ENCODE measurements at places on chromosomes 5 and 9.

GRCh38 chr5:180136630-180137381, 65.2 kb upstream of the RNF130 start:
- DNase-seq, result no peak

DNA sequence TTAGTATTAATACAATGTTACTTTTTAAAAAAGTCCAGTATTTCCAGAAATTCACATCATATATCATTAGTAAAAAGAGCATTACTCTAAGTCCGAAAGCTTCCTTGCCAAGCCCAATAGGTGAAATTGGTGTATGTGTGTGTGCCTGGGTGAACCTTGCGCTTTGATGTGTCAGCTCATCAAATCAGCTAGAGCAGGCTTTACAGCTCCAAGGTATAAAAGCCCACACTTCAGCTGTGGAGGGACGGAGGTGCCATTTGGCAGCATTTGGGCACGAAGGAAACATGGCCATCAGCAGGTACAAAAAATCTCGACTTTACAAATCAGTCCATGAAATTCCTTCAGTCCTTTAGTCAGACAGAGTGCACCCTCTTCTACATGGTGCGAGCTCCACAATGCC, 76.5 kb upstream of the IL7R start:
- DNase-seq, result no peak

DNA sequence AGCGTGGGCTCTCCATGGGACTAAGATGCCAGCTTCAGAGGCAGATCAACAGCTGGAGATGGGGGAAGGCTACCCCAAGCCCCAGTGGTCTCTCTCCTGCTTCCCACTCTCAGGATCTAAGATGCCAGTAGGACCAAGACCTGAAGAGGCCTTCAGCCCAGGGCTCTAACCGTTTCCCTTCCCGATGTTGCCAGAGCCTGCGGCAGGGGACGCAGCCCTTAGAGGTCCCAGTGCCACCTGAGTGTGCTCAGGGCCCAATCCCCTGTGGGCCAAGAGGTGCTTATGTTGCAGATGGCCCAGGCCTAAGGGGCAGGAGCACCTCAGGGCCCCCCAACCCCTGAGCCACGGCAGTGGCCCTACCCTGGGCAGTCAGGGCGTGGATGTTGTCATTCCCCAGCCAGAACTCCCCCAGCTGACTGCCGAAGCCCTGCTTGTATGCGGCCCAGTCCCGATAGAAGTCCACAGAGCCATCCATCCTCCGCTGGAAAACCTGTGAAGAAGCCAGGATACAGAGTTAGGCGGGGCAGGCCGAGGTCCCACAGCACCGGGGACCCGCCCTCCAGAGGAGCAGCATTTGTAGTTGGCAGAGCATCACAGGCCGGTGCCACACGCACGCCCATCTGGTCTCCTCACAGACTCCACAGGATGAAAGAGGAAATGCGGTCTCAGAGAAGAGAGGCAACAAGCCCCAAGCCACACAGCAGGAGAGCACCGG, 5.4 kb downstream of the FCN1 start:
- DNase-seq, result no peak

- DNase-seq, result no peak
Measured at GRCh38 chr5:158727771-158728311, 371.9 kb downstream of the EBF1 start.

- no peak for DNase-seq
Measured at GRCh38 chr5:159057996-159058395, 41.7 kb downstream of the EBF1 start.

DNA sequence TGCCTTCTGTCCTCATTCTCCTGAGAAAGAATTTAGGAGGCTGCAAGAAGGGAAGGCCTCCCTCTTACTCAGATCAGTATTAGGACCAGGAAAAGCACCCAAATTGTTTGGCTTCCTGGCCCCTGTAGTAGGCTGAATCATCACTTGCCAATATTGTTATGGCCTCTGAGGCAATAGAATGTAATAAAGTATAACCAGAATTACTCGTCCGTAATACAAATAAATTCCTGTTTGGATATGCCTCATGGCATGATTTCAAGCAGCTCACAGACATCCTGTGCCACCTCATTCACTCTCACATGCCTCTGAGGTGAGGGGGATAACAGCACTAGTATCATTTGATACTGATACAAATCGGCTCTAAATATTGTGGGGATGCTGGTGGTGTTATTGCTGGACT, 427.3 kb downstream of the ISL1 start:
- DNase-seq, result no peak

DNA sequence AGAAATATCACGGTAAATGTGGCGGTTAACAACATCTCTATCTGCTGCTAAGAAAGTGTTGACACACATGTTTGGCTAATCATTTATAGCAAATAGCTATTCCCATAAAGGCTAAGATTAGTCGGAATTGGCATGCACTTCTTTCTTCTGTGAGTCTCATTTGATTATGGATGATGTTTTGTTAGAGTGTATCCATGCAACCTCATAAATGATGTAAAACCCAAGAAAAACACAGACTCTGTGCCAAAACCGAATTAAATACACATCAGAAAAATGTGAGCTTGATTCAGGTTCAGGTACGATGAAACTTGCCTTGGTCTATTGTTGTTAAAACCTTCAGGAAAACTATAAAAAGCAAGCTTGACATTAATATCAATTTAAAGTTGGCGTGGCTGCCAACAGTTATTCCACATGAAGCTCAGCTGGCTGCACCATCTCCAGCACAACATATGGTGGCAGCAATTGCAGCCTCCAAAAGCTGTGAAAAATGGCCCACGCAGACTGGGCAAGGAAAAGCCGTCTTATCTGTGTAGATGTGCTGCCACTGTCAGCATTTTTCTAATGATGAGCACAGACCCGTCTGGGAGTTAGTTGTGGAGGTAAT, 41.1 kb upstream of the ICE1 start:
- DNase-seq, result no peak
